ENCODE measurements at places on chromosomes 16 and 17.
A peak's percentile ranks its signal among the peaks of the same experiment; 100 is the strongest.

GRCh38 chr17:46056800-46057304 is 57.8 kb downstream of the STH start:
- DNase-seq: no peak

DNA sequence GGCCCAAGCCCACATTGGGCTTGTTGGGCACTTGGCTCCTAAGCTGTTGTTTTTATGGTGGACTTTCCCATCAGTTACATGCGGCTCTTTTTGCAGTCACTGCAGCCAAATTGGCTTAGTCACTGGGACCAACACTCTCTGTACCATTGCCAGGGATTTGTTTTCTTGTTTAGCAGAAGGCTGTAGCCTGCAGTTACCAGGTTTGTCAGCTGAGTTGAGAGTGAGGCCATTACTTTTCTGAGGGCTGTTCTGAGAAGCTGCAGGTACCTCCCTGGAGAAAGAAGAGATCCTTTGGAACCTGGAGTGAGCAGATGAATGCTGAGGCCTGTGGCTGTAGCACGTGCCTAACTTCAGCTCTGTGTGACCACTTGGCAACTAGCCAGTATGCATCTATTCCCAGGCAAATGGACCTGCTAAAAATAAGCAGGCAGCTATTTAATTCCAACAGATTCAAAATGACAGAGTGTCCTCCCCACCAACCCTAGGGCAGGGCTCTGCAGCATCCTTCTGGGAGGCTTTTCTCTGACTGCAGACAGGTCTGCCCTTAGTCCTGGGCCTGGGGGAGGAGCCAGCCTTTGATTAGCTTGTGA is 12.9 kb downstream of the AKAP1 start:
- no peak for DNase-seq

- no peak for DNase-seq
Measured at GRCh38 chr17:55186937-55187770, 77.6 kb upstream of the HLF start.

- DNase-seq: no peak
Measured at GRCh38 chr17:44549686-44550085, 7.6 kb upstream of the FZD2 start.

- peak; percentile 76 for DNase-seq
Measured at GRCh38 chr16:31458073-31458843, 1.0 kb upstream of the ARMC5 start.

- DNase-seq: no peak
Measured at GRCh38 chr16:17365591-17366298, 105.0 kb downstream of the XYLT1 start.
